NCI-H1694 (cell line): ENCODE measurements at places on chromosomes 4 and X.

DNA sequence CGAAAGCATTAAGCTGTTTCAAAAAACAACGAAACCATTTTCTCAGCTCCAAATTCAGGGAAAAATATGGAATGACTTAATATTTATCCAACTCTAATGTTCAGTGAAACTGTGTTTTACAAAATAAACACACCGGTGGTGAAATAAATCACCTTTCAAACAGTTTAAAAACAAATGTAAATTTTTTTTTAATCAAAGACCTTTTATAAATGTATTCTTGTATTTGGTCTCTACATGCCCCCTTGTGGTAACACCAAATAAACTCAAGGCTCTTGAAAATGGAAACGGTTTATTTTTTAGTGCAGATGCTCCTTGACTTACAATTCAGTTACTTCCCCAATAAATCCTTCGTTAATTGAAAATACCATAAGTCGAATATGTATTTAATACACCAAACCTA lies 45.8 kb upstream of the ITM2A start:
- no peak for DNase-seq

DNA sequence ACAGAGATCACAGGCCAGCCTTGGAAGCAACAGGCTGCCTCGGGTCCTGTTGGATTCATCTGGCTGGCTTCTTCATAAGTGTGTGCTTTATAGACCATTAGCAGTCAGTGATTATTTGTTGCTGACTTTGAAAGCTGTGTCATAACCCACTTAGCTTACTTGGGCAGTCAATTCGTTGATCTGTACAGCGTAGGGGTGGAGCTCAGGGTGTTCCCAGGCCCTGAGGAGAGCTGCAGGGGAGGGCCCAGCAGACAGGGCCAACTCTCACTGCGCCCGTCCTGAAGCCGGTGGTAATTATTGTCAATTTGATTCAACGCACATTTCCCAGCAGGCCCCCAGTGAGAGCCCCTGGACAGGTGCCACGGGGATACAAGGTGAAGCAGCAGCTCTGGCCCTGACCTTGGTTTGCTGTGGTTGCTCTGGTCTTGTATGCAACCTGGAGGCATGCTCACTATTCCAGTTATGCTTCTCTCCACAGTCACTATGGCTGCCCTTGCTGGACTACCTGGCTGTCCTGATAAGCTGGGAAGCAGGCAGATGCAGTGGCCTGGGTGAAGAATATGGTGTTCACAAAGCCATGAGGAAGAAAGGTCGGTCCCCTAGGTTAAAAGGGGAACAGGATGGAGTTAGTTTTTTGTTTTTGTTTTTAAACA lies 40.1 kb upstream of the HMGB3 start:
- no peak for DNase-seq

- no peak for DNase-seq
Measured at GRCh38 chr4:151098979-151099228, 524 bp upstream of the RPS3A start.

GRCh38 chrX:25941087-25941486 lies 197.1 kb upstream of the MAGEB18 start:
- DNase-seq = no peak

DNA sequence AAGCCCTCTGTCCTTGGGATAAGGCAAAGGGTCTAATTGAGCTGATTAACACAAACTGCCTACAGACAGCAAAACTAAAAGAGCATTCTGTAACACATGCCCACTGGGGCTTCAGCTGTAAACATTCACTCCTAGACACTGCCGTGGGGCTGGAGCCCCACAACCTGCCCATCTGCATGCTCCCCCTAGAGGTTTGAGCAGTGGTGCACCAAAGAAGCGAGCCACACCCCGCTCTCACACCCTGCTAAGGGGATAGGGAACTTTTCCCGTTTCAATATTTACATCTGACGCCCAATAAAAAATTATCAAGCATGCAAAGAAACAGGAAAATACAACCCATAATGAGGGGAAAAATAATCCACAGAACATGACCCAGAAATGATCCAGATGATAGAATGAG lies 46.9 kb upstream of the HSD17B10 start:
- no peak for DNase-seq

- DNase-seq = no peak
Measured at GRCh38 chrX:118740276-118740889, 13.0 kb downstream of the IL13RA1 start.

DNA sequence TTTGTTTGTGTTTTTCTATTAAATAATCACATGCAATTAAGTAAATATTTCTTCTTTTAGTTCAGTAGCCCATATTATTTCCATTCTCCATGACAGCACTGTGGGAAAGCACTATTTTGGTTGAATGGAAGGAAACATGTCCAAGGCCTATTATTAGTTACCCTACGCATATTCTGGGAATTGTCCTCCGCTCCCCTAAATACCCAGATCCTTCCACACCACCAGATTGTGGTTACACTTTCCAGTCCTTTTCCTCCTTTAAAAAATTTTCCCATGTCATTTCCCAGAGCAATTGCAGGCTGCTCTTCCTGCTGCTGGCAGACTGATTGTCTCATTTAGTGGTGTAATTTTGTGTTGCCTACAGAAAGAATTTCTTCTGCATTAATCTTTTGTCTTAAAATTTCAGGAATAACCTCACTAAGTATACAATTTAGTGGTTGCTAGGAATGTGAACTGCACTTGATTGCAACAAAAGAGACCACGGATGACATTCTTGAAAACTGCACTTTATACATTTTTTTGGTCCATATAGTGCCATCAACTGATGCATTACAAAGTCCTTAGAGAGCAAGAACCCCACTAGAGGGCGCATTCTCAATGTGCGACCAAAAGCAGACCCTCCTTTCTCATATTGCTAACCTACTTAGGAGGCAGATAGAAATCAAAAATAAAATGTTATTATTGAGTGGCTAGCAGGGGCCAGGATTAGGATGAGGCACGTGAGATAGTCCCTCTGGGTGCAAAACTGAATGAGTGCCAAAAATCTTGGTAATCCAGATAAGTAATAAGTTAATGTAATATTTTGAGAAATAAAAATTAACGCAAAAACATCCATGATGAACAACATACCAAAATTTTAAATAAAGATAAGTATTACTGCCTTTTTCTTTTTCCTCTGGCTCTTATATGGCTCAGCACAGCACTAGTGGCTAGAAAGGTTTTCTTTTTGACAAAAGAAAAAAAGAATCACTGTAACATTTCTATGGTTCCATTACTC lies 98.8 kb upstream of the IQCM start:
- peak; percentile 49 for DNase-seq

GRCh38 chr4:123158576-123158975 lies 236.2 kb upstream of the NUDT6 start:
- DNase-seq = no peak

- DNase-seq = no peak
Measured at GRCh38 chr4:12324965-12325364, 896.3 kb upstream of the HS3ST1 start.

- no peak for DNase-seq
Measured at GRCh38 chr4:141121768-141122454, 11.4 kb downstream of the RNF150 start.

GRCh38 chrX:120452131-120452530 lies 17.0 kb downstream of the LAMP2 start:
- peak; percentile 9 for DNase-seq

GRCh38 chr4:94746746-94747145 lies 11.0 kb upstream of the BMPR1B start:
- DNase-seq = no peak

GRCh38 chr4:85774000-85774399 lies 299.1 kb downstream of the ARHGAP24 start:
- DNase-seq = no peak

DNA sequence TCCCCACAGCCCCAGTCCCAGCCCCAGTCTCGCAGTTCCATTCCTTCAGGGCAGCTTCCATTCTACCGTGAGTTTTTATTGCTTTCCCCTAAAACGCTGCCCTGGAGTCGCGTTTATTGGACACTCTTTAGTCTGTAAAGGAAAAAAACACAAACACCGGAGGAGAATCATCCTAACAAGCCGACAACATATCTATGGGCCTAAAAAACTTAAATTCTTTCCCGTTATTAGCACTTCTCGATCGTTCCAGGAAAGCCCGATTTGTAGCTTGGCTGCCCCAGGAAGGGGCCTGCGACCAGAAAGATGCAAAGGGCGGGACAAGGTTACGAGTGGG lies 178.5 kb downstream of the CBR4 start:
- no peak for DNase-seq

DNA sequence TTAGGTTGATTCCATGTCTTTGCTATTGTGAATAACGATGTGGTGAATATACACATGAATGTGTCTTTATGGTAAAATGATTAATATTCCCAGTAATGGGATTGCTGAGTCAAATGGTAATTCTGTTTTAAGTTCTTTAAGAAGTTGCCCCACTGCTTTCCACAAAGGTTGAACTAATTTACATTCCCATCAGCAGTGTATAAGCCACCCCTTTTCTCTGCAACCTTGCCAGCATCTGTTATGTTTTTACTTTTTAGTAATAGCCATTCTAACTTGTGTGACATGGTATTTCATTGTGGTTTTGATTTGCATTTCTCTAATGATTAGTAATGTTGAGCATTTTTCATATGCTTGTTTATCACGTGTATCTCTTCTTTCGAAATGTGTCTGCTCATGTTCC lies 503.3 kb downstream of the PCDH18 start:
- no peak for DNase-seq

GRCh38 chrX:69262036-69262936 lies 97.0 kb upstream of the PJA1 start:
- DNase-seq = no peak

DNA sequence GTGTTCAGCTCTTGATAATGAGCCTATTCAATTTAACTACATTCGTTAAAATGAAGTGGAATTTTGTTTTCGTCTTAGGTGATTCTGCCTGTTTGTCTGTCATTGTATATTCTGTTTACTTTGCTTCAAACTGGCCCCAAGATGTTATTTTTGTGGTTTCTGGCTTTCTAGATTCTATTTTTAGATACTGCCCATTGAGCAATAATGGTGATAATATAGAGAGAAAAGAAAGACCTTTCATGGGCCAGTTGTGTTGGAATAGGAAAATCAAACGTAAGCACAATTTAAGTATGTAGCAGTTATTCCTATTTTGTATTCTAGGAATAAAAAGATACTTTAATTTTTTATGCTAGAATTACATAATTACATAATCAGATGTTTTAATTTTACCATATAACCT lies 4.0 kb downstream of the CDKN2AIP start:
- no peak for DNase-seq

GRCh38 chr4:36687681-36688080 lies 406.3 kb downstream of the DTHD1 start:
- no peak for DNase-seq

DNA sequence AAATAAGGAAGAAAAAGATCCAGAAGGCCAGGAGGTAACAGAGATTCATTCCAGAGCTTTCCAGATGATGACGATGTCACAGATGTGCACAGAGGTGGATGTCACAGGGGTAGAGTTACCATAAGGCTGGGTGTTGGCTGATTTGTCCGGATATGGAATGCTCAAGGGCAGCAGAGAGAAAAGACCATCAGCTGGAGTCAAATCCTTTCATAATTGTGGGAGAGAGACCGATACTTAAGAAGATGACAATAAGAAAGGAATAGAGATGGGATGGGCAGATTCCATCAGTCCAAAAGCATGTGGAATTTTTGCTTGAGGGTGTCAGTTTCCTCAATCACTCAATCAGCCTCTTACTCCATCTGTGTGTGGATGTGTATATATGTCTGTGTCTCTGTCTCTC lies 150.4 kb downstream of the CENPC start:
- no peak for DNase-seq

- no peak for DNase-seq
Measured at GRCh38 chrX:18051690-18052089, 169.0 kb downstream of the BEND2 start.

DNA sequence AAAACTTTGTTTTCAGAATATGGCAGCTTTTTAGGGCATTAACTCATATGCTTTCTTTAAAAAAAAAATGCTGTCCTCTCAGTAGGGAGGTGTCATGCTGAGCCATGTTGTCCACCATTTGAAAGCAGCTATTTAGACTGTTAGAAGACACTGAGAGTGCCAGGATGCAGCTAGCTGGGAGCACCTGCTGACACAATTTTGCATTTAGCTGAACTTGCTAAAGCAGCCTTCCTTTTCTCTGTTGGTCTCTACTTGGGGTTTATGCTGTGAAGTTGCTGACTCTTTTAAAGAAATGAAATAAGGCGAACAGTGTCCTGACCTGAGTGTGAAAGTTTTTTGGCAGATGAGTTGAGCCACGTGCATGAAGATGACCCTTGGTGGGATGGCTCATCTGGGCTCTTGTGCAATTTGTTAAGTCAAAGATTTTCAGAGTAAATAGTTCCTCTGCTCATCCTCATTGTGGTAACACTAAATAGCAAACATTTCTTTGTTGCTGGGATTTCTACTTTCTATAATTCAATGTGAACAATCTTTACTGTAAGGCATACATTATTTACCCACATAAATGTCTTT lies 64.5 kb downstream of the CDS1 start:
- no peak for DNase-seq

DNA sequence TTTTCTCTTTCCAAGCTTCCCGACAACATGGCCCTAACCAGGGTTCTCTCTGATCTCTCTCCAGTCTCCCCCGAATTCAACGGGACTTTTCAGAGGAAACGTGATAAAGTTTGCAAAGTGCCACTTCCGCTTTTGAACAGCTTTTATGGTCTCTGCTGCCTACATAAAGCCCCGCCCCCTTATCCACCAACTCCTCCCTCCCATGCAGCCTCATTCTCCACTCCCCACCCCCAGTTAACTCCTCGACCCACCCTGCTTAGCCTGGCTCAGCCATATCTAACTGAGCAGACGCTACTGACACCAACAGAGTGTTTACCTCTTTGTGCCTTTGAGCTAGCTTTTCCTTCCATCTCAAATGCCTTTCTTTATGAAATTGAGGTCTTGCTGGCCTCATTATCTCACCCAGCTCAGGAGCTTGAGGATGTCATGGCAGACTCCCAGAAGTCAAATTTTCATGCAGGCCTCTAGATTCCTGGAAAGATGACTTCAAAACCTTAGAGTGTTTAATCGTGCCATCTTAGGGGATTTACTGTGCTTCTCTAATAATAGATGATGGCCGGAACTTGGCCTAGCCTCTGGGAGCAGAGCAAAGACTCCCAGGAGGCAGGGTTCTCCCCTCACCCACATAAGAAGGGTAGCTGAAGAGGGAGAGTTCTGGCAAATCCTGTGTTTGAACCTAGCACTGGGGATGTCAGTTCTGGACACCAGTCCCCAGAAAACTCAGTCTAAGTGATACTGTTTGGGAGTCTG lies 606.0 kb downstream of the BCOR start:
- no peak for DNase-seq

- no peak for DNase-seq
Measured at GRCh38 chr4:18844726-18845125, 823.2 kb upstream of the LCORL start.

DNA sequence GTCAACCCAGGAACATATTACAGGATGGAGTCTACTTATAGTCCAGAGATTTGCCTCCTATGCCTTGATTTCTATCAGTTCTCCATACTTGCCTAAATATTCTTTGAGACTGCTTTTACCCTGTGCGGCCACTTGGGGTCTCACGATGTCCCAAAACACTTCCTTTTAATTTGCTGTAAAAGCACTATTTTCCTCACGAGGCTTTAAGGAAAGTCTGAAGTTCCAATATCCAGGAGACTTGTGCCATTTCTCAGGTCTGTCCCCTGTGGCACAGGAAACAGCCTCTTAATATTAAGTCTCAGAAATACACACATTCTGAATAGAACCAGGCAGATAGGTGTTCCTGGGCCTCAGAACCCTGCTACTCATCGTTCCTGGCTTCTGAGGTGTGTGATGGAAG lies 142.9 kb downstream of the TMEM164 start:
- DNase-seq = no peak

GRCh38 chrX:45745479-45745878 lies 544.8 kb upstream of the DIPK2B start:
- no peak for DNase-seq
